ENCODE measurements at places on chromosomes 2 and 18.

- no peak for DNase-seq
Measured at GRCh38 chr18:11808001-11808855, 43.0 kb upstream of the CHMP1B start.

DNA sequence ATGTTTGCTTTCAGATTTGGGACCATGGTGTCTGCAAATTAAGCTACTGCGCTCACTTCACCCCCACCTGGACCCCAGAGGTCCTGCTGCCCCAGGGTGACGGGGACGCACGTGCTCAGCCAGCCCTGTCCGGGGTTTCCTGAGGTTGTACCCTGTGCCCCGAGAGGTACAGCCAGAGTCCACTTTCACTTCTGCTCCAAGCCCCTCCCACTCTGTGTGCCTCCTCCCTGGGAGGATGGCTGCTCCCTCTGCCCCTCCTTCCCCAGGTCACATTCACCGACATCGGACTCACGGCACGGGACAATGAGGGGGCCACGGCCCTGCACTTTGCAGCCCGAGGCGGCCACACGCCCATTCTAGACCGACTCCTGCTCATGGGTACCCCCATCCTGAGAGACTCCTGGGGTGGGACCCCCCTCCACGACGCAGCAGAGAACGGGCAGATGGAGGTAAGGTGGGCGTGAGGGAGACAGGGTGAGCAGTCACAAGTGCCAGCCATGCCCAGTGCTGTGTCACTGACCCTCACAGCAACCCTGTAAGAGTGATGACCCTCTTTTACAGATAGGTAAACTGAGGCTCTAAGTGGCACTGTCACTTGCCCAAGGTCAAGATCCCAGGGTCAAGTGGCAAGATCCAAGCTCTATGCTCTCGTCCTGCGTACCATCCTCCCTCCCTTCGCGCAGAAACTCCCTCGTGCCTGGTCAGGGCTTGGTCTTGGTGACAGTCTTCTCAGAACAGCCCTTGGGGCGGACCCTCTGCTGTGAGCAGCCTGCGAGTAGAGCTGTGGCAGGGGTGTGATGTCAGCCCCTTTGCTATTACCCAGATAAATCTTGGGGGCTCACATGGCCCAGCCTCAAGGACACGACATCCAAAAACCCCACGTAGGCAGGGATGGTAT, 7.6 kb downstream of the ESPNL start:
- DNase-seq, result no peak

DNA sequence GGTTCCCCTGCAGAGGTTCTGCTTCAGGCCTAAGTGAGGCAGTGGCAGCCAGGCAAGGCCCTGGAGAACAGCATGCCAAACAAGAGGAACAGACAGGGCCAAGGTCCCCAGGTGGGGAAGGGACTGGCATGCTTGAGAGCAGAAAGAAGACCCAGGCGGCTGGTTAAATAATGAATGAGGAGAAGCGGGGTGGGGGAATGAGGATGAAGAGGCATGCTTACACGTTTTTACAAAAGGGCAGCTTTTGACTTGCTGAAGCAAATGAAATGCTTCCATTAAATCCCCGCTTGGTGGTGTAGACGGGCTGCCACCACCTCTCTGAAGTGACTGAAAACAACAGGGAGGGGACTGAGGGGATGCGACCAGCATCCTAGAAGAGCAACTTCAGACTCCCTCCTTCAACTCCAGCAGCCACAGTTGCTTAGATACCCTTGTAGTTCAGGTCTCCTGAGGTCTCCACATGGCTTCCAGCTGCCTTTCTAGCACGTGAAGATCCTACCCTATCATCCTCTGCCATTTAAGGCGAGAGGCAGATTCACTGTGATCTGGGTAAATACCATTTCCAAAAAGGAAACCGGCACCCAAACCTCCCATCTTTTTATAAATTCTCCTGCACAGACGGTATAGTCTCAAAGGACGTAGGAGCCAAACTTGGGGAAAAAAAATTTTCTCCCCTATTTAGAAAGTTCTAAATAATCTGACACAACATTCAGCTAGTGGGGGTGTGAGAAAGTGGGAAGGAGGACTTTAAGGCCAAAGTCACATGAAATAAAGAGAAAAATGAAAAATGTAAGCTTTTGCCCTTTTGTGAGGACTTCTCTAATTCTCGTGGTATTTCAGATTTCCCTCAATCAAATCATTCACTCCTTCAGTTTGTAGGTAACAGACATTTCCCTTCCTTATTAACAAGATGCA, 65.6 kb downstream of the CACNB4 start:
- no peak for DNase-seq

- DNase-seq, result no peak
Measured at GRCh38 chr18:11512096-11513025, 97.0 kb upstream of the SLC35G4 start.

All from stimulated activated CD4-positive, alpha-beta T cell treated with anti-CD3 and anti-CD28 coated beads, Interleukin-15, amount 100 ng/mL, for 1 hour (primary cell).